Lower leg skin (tissue), 4 donors: ENCODE measurements at places on chromosomes 16 and 17. TPM values are rescaled to one million over a fixed set of nuclear protein-coding genes. Genes with fewer than 3 reads are reported as not detected.

ARHGDIG gene
- total RNA-seq = not detected

B9D1 gene
- total RNA-seq = 2.4 TPM

RNF222 gene
- total RNA-seq = 14.7 TPM

- DNase-seq = no peak
These were observed 77.7 kb downstream of the AMFR start for GRCh38 chr16:56347670-56348069.

DNA sequence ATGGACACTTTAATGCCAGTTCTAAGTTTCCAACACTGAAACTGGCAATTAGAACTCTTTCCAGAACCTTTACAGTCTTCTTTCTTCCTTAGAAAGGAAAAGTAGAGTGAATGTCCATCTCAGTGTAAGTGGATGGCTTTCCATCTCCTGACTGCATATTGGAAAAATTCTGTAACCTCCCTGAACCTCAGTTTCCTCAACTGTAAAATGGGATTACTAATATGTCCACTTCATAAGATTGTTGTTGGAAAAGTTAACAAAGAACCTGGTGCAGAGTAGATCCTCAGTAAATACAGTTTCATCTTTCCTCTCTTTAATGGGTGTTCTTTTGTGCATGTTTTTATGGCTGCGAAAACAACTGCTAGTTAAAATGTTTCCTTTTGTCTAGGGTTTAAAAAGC lies 2.6 kb downstream of the TMEM98 start:
- no peak for DNase-seq

- DNase-seq = peak; percentile 6
These were observed 109.7 kb downstream of the VAT1L start for GRCh38 chr16:77897831-77898605.

DNA sequence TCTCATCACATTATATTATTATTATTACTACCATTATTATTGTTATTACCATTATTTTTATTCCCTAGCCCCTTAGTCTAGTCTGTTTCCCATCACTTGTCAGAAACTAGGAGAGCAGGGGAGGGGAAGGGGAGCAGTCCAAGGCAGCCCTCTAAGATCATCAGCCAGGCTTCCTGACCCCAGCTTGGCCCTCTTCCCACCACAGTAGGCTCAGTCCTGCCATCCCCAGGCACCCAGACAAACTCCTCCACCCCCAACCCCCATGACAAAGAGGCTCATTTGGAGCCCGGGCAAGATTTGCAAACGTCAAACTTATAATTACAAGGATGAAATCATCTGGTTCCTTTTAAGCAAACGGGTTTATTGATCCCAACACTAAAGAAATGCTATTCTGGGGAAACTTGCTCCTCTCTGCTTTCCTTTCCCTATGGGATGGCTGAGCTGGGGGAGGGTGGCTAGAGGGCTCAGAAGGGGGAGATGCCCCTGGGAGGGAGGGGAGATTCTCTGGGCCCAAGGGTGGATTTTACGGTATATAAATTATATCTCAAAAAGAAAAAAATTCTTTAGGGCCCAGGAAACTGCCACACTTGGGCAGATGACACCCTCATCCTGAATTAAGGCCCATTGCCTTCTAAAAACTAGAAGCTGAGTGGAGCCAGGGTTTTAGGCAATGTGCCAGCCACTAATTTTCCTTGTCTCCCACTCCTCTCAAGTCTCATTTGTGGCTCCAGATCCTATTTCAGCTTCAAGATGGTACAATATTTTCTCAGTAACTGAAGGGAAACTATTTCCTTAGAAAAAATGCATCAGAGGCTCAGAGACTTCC lies 4.4 kb upstream of the CBFB start:
- DNase-seq = peak; percentile 46
